ENCODE measurements at places on chromosomes 4 and X. TPM values are rescaled to one million over a fixed set of nuclear protein-coding genes. Genes with fewer than 3 reads are reported as not detected.

DNA sequence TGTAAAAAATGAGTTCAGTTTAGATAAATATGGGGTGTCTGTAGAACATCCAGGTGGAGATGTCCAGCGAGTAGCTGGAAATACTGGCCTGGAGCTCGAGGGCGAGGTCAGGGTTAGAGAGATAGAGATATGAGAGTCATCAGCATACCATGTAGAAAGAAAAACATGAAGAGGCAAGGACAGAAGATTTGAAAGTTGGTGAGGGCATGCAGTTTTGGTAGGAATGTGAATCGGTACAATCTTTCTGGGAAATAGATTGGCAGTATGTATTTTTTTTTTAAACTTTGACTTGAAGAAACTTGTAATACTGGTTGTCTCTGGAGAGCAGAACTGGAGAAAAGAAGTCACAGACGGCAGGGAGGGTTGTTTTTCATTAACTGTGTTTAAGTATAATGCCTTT, 2.4 kb upstream of the SNX12 start:
- H3K27ac ChIP-seq: no peak overlapping the region
- peaks cover 4% of the 10 kb centered on the region for H3K36me3 ChIP-seq
- H3K4me1 ChIP-seq: peaks cover 10% of the 10 kb centered on the region
- H3K27me3 ChIP-seq: peaks cover 23% of the 10 kb centered on the region
- H3K4me3 ChIP-seq: no peak overlapping the region
- no peak for DNase-seq

The PAK3 gene
- total RNA-seq: 1.1 TPM

GRCh38 chr4:176627916-176628315, 164.8 kb downstream of the VEGFC start:
- no peaks in the 10 kb centered on the region for H3K36me3 ChIP-seq
- H3K4me1 ChIP-seq: no peaks in the 10 kb centered on the region
- no peaks in the 10 kb centered on the region for H3K27me3 ChIP-seq
- no peak overlapping the region for H3K4me3 ChIP-seq

DNA sequence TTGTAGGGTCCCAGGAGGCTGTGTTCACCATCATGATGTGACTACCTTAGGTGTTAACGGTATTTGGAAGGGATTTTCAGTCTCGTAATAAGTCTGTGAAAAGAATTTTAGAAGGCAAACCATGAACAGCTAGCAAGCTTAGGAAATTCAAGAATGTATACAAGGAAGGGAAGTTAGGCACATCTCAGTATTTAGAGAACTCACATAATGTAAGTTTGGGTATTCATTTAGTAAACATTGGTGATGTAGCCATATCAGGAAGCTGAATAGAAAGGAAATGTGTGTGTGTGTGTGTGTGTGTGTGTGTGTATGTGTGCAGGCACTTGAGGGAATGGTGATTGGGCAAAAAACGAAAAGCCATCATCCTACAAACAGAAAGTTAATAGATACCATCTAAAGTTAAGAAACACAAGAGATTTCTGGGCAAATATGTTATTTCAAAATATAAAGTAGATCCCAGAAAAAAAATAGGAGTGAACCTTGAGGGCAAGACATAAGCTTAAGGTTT, 34.7 kb upstream of the PRKX start:
- H3K4me3 ChIP-seq: peak overlapping the region; percentile 9
- peaks cover 3% of the 10 kb centered on the region for H3K27me3 ChIP-seq
- no peaks in the 10 kb centered on the region for H3K36me3 ChIP-seq
- no peak for DNase-seq
- H3K27ac ChIP-seq: no peak overlapping the region
- peaks cover 29% of the 10 kb centered on the region for H3K4me1 ChIP-seq

GRCh38 chr4:149347139-149347538, 468.5 kb downstream of the IQCM start:
- H3K4me3 ChIP-seq: no peak overlapping the region
- no peak for DNase-seq
- H3K4me1 ChIP-seq: no peaks in the 10 kb centered on the region
- H3K27ac ChIP-seq: no peak overlapping the region
- no peaks in the 10 kb centered on the region for H3K27me3 ChIP-seq
